ENCODE measurements at places on chromosomes 7 and 10.

GRCh38 chr7:50696810-50697582, 85.7 kb downstream of the GRB10 start:
- H3K27me3 ChIP-seq, result no peaks in the 10 kb centered on the region
- H3K4me3 ChIP-seq, result no peak overlapping the region
- no peaks in the 10 kb centered on the region for H3K4me1 ChIP-seq
- peaks cover 4% of the 10 kb centered on the region for H3K36me3 ChIP-seq
- no peak for DNase-seq

DNA sequence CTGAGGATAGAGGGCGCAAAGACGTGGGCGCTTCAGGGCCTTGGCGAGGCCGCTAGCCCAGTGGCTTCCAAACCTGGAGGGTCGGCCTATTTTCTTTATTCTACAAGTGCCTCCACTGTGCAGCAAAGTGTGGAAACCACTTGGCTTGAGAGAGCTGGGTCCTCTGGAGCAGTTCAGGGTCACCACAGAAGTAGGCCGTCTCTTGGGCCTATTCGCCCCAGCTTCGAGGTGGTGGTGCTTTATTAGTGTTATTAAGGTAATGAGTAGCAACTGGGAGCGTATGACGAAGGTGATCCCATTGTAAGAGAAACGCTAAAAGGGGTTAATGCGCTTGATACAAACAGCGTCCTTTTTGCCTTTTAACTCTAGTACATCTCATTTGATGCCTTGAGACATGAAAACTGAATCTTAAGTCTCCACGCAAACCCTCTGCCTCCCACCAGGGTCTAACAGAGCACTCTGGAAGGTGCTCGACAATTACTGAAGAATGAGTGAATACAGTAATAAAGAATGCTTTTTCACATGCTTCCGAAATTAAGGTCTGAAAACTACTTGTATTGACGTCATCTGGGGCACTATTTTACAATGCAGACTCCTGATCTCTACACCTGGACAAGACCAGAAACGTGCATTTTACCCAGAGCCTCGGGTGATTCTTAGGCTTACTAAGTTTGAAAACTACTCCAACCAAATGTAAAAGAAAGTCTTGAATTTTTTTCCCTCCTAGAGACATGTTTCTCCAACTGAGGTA, 647 bp upstream of the GSAP start:
- H3K4me3 ChIP-seq, result peak overlapping the region; percentile 75
- peak overlapping the region; percentile 93 for H3K27ac ChIP-seq
- DNase-seq, result no peak
- no peaks in the 10 kb centered on the region for H3K27me3 ChIP-seq
- H3K36me3 ChIP-seq, result no peaks in the 10 kb centered on the region

DNA sequence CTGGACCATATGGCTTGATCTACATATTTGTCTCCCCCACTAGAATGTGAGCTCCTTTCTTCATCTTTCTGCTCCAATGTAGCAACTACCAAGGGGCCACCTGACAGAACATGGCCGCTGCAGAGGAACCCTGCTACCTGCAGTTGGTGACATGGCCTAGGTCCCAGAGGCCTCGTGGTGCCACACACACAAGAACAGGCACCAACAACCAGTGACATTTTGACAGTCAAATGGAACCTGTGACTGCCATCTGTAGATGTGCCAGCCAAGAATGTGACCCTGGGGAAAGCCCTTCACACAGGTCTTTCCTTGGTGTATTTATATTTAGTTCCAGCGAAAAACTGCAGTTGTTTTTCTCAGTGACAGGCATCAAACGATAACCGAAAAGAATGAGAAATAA, 67.9 kb upstream of the ANKRD1 start:
- no peaks in the 10 kb centered on the region for H3K27me3 ChIP-seq
- H3K4me3 ChIP-seq, result no peak overlapping the region
- H3K27ac ChIP-seq, result no peak overlapping the region

- no peak overlapping the region for H3K27ac ChIP-seq
- DNase-seq, result no peak
- no peak overlapping the region for H3K4me3 ChIP-seq
- H3K4me1 ChIP-seq, result no peaks in the 10 kb centered on the region
These were observed 24.8 kb downstream of the CCSER2 start for GRCh38 chr10:84353052-84353803.

DNA sequence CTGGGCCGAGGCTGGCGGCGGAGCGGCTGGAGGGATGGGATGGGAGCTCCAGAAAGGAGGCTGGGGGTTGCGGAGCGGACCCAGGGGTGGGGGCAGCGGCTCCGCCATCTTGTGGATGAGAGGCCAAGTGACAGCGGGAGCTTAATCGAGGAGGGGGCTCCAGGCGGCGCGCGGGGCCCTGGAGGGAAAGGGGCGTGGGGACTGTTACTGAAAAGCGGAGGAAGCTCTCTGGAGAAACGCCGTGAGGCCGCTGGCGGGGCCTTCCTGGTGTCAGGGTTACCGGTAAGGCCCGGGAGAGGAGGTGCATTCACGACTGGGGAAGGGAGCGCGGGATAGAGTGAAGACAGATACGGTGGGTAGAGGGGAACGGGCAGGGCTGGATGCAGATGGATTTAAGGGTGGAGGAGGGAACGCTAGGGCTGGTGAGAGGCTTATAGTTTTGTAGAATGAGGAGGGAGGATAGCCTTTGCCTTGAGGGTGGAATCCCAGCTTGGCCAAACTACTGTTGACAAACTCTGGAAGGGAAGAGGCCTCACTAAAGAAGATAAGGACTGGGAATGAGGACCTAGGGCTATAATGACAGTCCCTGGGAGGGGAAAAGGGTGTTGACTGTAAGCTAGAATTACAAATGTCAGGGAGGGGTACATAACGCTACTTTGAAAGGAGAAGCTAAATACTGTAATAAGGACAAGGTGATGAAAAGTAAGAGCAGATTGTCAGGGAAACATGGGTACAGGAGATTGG, 535 bp downstream of the BTRC start:
- H3K4me1 ChIP-seq, result no peaks in the 10 kb centered on the region
- H3K4me3 ChIP-seq, result peak overlapping the region; percentile 73

DNA sequence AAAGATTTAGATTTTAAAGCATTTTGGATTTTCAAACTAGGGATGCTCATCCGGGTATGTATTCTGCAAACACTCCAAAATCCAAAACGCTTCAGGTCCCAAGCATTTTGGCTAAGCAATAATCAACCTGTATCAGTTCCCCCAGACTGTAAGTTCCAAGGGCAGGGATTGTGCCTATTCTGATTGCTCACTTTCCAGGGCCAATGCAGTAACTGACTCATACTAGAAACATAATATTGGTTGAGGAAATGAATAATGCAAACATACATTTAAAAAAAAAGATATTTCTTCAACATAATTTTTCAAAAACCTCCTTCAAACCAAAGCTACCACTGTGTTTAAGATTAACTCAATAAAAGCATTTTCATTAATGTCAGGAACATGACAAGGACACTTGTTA, 69.5 kb downstream of the HIBADH start:
- H3K36me3 ChIP-seq, result no peaks in the 10 kb centered on the region
- H3K4me3 ChIP-seq, result no peak overlapping the region
- H3K4me1 ChIP-seq, result no peaks in the 10 kb centered on the region
- no peak overlapping the region for H3K27ac ChIP-seq

GRCh38 chr10:67533376-67533775, 162.6 kb downstream of the CTNNA3 start:
- no peaks in the 10 kb centered on the region for H3K27me3 ChIP-seq
- no peak overlapping the region for H3K27ac ChIP-seq
- H3K4me1 ChIP-seq, result no peaks in the 10 kb centered on the region
- DNase-seq, result no peak
- no peak overlapping the region for H3K4me3 ChIP-seq

All from breast epithelium (tissue), 4 donors.